ENCODE measurements at places on chromosomes 6 and 20. TPM values are rescaled to one million over a fixed set of nuclear protein-coding genes. Genes with fewer than 3 reads are reported as not detected.

Gene SMIM8
- total RNA-seq: 18.8 TPM

DNA sequence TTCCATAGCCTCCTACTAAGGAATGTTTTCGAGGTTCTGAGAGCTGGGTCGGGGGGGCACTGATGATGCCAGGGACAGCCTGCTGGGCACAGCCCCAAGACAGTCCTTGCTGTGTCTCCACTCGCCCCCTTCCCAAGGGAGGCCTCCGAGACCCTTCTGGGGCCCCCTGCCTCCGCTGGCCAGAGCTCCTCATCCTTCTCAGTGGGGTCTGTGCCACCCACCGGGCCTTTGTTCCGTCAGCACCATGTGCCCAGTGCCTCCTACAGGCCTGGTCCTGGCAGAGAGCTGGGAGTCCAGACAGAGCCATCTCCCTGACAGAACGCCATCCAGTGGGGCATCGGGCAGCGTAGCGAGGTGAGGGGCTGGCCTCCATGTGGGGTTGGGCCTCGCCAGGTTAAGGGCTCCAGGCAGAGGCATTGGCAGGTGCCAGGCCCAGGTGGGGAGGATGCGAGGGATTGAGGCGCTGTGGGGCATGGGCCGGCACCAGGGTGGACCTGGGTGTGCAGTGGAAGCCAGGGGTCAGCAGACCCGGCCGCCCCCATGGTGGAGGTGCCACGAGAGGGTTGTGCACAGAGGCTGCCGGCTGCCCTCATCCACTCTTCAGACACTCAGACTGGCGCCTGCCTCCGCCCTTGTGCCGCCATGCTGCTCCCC is 13.3 kb downstream of the RBM38 start:
- no peak for DNase-seq

DNA sequence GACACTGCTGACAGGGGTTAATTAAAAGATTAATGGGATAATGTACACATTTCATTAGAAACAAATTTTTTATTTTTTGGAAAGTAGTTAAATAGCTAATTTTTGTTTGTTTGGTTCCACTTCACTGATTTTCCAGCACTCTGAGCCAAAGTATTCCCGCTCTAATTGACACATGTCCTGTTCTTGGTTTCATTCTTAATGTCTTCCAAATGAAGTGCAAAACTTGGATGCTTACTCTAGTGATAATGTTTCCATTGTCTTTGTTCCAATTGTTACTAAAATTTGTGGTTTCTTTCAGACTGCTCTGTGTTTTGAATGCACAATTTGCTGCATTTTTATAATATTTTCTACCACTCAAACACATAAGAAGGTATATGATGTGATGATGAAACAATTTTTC is 794.3 kb downstream of the PHF3 start:
- no peak for DNase-seq

GRCh38 chr6:158286413-158286812 is 25.9 kb upstream of the TULP4 start:
- DNase-seq: no peak

- no peak for DNase-seq
Measured at GRCh38 chr6:14642842-14643241, 525.3 kb downstream of the CD83 start.

GRCh38 chr6:105678516-105678915 is 275.6 kb upstream of the PREP start:
- DNase-seq: no peak

DNA sequence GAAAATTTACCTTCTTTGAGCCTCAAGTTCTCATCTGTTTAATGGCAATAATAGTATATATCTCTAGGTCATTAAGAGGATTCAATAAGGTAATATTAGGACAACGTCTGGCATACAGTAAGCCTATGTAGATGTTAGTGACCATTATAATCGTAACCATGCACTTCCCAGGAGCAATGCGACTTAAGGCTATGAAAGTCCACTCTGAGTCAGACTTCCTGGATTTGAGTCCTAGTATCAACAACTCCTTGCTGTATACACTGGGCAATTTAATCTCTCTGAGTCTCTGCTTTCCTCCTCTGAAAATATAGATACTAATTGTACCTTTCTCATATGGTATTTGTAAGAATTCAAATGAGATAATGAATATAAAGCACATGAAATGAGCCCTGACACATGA is 168.1 kb upstream of the HDDC2 start:
- no peak for DNase-seq

Gene PARD6B
- 24.7 TPM for total RNA-seq

DNA sequence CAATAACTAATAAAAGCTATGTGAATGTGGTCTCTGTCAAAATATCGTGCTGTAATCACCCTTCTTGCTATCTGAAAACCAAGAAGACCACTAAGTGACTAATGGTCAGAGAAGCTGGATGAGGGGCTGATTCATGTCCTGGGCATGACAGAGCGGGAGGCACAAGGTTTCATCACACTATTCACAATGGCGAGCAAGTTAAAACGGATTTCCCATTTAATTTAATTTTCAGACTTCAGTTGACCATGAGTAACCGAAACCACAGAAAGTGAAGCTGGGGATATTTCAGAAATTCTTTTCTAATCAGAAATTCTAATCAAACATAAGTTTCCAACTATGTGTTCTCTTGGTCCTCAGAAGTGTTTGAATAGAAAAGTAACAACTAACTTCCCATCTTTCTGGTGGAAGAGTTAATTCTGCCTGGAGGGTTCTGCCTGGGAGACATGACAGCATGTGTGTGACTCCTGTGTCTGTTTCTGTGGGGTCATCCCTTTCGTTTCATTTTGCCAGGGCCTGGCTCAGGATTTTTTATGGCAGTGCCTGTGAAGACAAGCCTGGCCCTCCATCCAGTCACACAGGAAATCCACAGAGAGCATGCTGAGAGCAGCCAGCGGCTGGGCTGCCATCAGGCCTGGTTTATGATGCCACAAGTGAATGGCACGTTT is 98.9 kb downstream of the FAM120B start:
- no peak for DNase-seq

Gene MEI4
- not detected for total RNA-seq

Gene HSPA12B
- total RNA-seq: not detected

Gene TRMT11
- 29.1 TPM for total RNA-seq

Measured in A673 (cell line).